ENCODE measurements at places on chromosomes 13 and 19.

GRCh38 chr13:44815623-44816022 is 173.6 kb downstream of the NUFIP1 start:
- DNase-seq = no peak

- no peak for DNase-seq
Measured at GRCh38 chr19:51386882-51387520, 773 bp downstream of the LIM2 start.

- no peak for DNase-seq
Measured at GRCh38 chr19:41928754-41929535, 696 bp upstream of the ERFL start.

GRCh38 chr13:95099541-95099940 is 201.7 kb downstream of the ABCC4 start:
- DNase-seq = no peak

- DNase-seq = no peak
Measured at GRCh38 chr13:99254830-99255229, 3.3 kb downstream of the GPR18 start.

DNA sequence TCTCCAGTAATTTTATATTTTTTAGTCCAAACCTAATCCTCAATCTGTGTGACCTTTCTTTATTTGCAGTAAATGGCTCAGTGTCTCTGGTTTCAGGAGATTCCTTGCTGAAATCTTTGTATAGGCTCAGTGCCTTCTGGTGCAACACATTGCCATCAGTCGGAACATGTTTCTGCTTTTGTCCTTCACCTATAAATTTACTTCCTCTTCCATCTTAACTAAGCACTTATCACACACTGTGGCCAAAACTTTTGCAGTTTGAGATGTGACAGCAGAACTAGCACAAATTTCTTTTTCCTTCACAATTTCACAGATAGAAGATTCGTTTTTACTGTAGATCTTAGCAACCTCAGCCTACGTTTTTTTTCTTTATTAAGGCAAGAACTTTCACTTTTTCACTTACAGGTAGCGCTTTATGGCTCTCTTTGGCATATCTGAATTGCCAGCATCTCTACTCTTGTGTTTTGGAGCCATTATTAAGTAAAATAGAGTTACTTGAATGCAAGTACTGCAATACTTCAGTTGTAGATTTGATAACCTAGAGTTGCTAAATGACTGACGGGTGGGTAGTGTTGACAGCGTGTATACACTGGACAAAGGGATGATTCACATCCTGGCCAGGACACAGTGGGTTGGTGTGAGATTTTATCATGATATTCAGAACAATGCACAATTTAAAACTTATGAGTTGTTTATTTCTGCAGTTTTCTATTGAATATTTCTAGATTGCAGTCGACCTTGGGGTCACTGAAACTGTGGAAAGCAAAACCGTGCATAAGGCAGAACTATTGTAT is 44.3 kb downstream of the NDFIP2 start:
- DNase-seq = no peak

DNA sequence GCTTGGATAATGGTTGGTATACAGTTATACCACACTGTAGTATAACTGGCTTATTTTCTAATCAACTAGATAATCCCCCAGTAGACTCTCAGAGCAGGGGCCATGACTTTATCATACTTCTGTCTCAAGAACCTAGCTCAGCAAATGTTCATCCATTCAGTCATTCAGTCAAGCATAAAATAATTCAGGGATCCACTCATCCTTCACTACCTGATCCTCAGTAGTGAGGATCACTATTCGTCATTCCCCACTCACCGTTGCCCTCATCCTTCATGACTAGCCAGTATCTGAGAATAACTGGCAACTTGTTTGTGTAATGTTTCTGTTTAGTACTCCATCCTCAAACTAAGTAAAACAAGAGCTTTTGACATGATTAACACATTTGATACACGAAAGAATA is 77.6 kb downstream of the TSC22D1 start:
- DNase-seq = no peak

DNA sequence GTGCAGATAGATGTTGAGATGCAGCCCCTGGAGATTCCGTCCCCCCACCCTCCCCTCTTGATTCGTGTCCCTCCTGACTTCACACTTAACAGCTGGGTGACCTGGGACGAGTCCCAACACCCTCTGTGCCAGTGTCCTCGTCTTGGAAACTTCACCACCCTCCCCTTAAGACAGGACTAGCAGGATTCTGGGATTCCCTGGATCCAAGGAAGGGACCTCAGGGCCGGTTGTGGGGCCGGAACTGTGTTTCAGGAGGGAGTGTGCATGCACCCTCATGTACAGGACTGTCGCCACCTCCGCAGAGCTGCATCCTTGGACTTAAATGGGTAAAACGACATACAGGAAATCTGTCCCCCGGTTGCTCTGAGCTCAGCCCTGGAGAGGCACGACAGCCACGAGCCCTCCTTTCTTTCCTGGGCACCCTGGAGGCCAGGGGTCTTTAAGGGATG is 990 bp downstream of the MYO9B start:
- DNase-seq = no peak

- DNase-seq = no peak
Measured at GRCh38 chr13:25881136-25881926, 170.5 kb downstream of the SHISA2 start.

DNA sequence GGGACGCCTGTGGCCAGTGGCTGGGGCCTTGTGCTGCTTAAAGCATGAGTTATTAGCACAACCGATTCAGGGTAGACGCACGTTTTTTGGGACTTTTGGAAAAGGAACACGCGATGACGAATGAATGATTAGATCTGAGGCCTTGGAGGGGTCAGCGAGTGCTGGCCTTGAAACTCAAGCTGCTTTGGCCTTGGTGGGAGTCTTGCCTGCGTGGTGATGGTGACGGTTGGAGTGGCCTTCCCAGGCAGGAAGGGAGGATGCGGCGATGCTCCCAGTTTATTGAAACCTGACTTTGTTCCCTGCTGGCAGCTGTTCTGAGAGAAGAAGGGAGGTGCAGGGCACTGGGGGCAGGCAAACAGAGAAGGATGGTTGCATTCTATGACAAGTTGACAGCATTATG is 63.1 kb upstream of the RNF113B start:
- no peak for DNase-seq

- no peak for DNase-seq
Measured at GRCh38 chr19:39160523-39160861, 34.9 kb downstream of the PAK4 start.

GRCh38 chr13:40648040-40648439 is 18.4 kb downstream of the FOXO1 start:
- DNase-seq = no peak

- DNase-seq = no peak
Measured at GRCh38 chr13:22369090-22369489, 698.2 kb downstream of the FGF9 start.

GRCh38 chr19:10318807-10319682 is 3.2 kb upstream of the FDX2 start:
- no peak for DNase-seq

- DNase-seq = no peak
Measured at GRCh38 chr13:89816404-89816803, 1531.1 kb upstream of the MIR17HG start.

DNA sequence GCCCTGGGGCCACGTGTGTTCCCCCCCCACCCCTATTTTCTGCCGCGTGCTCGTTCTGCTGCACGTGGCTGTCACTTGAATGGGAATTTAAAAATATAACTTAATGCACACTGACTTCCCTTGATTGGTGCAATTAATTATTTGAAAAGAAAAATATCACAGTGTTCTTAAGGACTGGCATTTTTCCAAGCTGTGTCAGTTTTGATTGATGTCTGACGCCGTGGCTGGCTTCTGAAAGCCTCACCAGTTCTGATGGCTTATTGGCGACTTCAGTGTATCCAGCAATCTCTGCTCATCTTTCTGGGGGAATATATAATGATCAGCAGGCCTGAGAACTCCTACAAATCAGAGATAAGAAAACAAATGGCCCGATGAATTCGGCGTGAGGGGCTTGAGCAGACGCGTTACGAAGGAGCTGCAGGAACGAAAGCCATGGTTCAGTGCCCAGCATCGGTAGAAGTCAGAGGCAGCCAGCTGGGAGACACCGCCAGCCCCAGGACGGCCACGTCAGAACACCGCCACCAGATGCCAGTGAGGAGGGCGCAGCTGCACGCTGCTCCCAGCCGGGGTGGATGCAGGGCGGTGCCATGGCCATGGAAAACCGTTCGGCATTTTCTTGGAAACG is 111.2 kb downstream of the KDM4B start:
- DNase-seq = no peak

DNA sequence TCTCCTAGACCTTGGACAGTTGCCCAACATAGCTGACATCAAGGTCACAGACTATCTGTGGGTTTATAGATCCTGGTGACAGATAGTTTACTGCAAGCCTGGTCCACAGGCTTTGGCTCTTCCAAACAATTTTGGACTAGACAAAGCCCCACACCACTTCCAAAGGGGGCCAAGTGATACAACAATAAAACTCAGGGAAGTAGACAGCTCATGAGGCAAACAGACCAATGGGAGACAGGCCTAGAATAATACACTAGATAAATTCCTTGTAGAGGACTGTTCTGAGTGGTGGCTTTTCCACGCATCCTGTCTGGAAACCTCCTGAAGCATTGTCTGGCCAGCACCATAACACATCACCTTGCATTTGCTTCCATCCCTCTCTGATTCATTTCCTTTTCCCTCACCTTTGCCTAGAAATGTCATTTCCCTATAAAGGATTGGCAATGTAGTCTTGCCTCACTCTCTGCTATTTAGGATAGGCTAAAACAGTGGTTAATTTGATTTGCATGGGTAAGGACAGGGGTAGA is 284.2 kb downstream of the POU4F1 start:
- DNase-seq = no peak

- DNase-seq = peak; percentile 26
Measured at GRCh38 chr19:17680230-17680722, 7.9 kb downstream of the UNC13A start.

DNA sequence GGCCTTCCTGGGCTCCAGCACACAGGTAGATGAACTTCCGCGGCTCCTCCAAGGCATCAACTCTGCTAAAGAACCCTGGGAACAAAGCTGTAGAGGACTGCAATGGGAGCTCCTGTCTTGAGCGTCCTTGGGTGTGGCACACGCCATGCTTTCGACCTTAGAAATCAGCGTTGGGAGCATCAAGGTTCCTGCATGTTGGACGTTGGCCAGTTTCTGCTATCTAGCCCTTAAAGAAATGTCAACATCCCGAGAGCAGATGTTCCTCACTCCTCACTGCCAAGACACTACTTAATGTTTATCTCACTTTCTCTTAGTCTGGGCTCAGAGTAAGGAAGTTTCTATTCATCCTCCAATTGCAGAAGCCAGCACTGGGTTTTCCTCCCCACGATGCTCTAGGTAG is 70.6 kb upstream of the MEDAG start:
- DNase-seq = no peak
